ENCODE measurements at places on chromosomes 1 and 21.

GRCh38 chr1:213714645-213715044 lies 273.1 kb upstream of the PROX1 start:
- no peak for DNase-seq

DNA sequence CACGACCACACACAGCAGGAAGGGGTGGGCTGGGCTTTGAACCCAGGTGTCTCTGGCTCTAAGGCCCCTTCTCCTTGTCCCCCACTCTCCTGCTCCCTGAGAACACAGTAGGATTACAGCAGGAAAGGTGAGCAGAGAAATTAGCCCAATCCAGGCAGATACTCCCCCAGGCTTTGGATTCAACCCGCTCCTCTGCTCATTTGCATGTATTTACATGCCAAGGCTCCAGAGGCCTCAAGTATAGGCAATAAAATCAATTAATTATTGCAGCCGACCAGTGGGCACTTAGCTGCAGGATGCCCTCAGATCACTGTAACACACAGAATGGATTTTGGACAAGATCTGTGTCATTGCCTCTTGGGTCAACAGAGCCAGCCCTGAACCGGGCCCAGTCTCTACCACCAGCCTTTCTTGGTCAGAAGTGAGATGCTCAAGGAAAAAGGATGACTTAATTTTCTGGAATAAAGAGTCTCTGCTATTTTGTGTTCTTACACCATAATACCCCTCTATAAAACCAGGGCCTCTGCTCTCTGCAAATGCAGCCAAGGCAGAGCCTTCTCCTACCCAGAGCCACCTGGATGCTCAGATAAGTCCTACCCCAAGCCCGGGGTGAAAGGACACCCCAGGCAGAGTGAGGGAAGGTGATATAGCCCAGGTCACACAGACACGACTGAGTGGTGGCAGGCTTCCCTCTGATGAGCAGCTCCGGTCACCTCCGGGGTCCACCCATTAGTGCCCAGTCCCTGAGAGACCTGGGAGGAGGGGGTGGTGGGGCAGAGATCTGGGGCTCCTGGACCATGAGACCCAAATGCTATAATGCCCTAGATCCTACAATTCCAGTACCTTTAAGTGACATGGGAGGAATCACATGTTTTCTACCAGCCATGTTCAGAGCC lies 28.9 kb downstream of the MATN1 start:
- DNase-seq: no peak

DNA sequence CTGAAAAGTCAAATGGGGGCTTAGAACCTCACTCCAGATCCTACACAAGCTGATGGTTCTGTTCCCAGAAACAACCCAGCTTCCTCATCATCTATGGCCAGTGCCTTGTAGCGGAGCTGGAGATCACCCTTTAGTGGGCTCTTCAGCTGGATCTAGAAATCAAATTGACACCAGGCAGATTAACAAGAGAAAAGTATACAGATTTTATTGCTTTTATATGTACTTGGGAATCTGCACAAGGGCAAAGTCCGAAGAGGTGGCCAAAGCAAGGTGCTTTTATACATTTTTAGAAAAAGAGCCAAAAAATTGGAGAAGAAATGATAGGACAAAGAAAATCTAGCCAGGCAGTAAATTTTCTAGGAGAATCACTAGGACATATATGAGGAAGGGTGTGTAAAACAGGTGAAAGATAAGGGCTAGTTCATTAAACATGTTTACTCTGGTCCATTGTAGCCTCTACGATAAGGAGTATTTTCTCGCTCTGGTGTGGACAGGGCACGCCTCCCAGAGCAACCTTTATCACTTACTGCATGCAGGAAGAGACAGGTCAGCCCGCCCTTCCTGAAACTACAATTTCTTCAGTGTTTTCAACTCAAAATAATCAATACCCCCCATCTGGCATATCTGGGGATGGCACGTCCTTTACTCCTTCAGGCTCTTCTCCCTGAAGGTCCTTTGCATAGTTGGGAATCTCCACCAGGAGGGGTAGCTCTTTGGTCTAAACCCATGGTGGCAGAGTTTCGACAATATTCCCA lies 14.0 kb upstream of the LGALS8 start:
- DNase-seq: no peak

GRCh38 chr1:88579598-88579997 lies 104.5 kb upstream of the PKN2 start:
- no peak for DNase-seq

DNA sequence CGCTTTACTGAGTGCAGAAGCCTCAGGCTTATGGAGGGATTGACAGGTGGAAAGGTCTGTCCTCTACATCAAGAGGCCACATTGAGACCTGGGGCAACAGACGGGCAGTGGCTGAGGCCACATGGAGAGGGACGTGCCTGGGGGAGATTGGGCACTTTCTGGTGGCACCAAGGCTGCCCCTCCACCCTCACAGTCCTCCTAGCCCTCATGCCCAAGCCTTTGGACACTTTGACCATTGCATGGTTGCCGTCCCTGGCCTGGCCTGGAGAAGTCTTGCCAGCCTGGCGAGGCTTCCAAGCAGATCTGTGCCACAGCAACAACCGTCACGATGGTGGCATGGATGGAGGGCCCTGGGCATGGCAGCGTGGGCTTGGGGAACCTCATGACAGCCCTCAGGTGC lies 192.1 kb upstream of the VAMP3 start:
- DNase-seq: no peak

DNA sequence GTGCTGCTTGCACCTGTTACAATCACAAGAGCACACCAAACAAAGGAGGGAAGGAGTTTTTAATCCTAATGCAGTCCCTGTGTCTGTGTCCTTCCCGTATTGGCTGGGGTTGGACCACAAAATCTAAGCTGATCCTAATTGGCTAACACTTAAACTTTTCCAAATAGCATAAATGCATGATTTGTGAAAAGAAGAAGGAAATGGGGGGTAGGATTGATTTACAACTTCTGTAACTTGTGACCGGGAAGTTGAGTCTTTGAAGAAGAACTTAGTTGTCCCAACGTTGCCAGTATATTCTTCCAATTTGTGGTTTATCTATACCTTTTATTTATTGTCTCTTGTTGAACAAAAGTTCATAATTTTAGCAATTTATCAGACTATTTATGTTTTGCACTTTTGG lies 11.8 kb upstream of the IPP start:
- no peak for DNase-seq

DNA sequence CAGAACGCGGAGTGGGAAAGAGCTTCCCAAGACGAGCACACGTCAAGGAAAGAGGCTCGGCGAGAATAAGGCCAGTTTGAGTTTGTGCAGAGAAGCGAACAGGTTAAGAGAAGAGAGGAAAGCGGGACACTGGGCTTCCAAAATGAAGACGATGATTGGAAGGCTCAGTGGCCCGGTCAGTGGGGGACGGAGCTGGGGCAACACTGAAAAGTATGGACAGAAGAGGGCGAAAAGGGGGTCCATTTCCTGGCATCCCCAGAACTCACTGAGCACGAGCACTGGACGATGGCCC lies 258 bp downstream of the CCT3 start:
- DNase-seq: peak; percentile 1

DNA sequence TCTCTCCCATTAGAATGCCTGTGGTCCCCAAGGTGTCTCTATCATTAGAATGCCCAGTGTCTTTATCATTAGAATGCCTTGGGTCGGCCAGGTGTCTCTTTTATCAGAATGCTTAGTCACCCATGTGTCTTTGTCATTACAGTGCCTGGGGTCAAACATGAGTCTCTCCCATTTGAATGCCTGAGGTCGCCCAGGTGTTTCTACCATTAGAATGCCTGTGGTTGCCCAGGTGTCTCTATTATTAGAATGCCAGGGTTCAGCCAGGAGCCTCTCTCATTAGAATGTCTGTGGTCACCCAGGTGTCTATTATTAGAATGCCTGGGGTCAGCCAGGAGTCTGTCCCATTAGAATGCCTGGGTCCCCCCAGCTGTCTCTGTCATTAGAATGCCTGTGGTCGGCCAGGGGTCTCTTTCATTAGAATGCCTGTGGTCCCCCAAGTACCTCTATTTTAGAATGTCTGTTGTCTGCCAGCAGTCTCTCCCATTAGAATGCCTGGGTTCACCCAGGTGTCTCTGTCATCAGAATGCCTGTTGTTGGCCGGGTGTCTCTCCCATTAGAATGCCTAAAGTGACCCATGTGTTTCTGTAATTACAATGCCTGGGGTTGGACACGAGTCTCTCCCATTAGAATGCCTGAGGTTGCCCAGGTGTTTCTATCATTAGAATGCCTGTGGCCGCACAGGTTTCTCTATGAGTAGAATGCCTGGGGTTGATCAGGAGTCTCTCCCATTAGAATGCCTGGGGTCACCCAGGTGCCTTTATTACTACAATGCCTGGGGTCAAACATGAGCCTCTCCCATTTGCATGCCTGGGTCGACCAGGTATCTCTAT lies 57.1 kb downstream of the RNF187 start:
- DNase-seq: no peak

DNA sequence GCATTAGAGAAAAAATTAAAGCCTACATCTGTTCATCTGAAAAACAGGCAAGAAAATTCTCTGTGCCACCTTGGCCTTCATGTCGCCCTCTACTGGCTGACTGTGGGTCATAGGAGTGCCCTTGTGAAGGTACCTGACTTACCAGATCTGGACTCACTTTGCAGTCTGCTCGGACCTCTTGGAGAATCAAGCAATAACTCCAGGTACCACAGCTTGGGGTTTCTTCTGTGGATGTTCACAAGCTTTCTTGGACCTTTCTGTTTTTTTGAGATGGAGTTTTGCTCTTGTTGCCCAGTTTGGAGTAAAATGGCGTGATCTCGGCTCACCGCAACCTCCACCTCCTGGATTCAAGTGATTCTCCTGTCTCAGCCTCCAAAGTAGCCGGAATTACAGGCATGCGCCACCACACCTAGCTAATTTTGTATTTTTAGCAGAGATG lies 2.4 kb upstream of the PRAMEF18 start:
- DNase-seq: peak; percentile 25

- no peak for DNase-seq
Measured at GRCh38 chr1:44826375-44827196, 16.5 kb downstream of the PTCH2 start.

- no peak for DNase-seq
Measured at GRCh38 chr1:23394181-23394580, 24.5 kb upstream of the ZNF436 start.

- DNase-seq: no peak
Measured at GRCh38 chr1:159000625-159001024, 9.1 kb upstream of the IFI16 start.

DNA sequence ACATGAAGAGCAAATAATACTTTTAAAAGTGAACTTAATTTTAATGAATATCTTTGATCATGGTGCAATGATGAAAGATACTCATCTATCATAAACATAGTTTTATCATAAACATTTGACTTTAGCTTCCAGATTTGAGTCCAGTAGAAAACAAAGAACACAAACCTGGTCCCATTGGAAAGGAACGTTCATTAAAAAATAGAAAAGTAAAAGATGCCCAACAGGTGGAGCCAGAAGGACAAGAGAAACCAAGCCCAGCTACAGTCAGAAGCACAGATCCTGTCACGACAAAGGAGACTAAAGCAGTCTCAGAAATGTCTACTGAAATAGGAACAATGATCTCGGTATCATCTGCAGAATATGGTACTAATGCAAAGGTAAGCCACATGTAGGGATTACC lies 55.6 kb upstream of the MYOCOS start:
- no peak for DNase-seq

GRCh38 chr1:200982071-200982945 lies 41.2 kb downstream of the KIF21B start:
- DNase-seq: no peak

DNA sequence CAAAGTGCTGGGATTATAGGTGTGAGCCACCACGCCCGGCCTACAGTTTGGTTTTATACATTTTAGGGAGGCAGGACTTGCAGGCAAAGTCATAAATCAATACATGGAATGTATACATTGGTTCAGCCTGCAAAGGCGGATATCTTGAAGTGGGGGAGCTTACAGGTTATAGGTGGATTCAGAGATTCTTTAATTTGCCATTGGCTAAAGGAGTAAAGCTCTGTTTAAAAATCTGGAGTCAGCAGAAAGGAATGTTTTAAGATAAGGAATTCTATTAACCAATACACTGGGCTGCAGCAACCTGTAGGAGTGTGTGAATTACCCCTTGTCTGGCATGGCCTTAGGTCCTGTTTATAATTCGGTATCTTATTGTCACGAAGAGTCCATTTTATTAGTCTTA lies 57.6 kb downstream of the OPTC start:
- DNase-seq: no peak

DNA sequence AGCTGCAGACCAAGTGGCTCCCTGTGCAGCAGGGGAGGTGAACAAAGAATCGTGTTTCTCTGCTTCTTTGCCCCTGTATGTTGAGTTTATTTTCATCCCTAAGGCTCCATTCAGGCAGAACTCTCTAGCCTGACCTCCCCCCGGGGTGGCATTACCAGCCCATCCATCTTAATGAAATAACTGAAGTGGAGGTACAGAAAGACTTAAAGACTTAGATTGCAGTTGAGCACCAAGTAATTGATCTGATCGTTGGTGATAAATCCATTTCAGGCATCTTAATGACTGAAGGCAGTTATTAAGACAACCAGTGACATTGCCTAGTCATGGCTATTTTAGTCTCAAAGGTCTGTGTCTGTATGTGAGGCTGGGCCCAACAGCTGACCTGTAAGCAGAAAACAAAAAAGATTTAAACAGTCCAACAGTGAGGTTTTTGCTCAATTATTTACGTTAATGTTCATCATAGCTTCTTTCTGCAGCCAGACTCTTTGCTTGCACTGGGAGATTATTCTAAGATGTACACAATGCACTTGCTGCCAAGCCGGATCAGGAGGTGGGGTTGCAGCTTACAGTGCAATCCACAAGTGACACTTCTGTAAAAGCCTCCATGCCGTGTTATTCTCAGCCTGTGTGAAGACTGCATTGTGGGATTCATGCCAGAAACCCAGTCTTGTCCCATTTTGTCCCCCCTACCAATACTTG lies 363.0 kb upstream of the DUSP10 start:
- DNase-seq: no peak

- DNase-seq: peak; percentile 93
Measured at GRCh38 chr1:48471691-48472576, at the start of gene SPATA6. SPATA6 (minus strand) TSS chr1:48472204; CDS start chr1:48472008, 196 bp downstream.

DNA sequence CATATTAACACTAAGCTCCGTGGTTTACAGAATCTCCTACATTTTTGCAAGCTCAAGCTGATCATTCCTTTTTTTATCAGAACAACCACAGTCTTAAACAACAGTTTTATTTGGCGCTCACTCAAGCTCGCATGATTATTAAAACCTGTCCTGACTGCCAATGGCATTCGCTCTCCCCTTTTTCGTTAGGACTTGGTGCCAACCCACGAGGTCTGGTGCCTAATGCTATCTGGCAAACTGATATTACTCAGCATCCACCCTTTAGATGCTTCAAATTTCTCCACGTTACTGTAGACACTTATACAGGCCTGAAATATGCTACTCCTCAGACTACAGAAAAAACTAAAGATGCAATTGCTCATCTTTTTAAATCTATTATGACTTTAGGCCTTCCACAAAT lies 23.0 kb upstream of the ITLN1 start:
- DNase-seq: no peak

DNA sequence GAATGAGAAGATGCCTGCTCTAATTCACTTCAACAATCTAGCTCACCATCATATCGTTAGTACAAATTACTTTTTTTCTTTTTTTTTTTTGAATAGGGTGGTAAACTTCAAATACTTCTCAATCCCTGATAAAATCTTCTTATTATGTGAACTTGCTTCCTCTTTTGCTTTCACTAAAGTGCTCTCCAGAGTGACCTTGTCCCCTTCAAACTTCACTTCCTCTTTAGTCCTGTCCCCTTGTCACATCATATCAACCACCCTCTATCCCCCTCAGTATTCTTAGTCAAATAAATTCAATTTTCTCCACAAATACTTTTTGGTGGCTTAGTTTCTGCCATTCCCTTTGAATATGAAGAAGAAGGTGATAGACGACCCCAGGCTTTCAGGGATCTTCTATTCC lies 124.9 kb upstream of the PLXNA2 start:
- no peak for DNase-seq

Measured in CD4-positive, alpha-beta T cell treated with Interleukin-15 for 4 hours (primary cell).